NCI-H1092 treated with DMSO at 0.1 percent for 48 hours (cell line): ENCODE measurements at places on chromosomes 5 and 9.

DNA sequence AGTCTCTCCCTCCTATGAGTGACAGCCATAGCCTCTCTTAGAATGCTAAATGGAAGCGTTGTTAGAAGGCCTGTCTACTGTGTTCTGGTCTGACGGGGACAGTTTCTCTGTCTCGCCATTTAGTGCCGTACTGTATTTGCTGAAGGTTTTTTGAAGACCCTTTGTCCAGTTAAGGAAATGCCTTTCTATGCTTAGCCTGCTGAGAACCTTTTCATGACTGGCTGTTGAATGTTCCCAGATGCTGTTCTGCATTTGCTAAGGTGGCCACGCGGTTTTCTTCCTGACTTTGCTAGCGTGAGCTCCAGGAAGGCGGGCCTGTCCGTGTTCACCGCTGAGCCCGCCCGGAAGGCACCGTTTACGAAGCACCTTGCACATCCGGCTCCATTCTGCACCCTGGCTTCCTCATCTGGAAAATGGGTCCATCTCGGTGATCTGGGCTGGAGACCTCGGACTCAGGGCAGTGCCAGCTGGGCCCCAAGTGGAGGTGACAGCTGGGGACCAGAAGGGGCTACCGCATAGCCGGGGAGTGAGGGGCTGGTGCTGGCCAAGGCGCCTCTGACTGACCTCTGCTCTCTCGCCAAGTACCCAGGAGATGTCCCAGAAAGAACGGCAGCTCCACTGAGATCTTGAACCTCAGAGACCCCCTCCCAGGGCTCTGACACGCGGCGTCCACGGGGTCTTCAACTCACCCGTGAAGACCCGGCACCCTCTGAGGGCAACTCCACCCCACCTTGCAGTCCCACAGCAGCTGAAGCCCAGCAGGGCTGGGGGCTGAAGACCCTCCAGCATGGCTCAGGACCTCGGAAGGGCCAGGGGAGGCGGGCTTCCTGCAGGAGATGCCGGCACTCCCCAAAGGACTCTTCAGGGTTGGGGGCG lies 52.5 kb upstream of the NKD2 start:
- DNase-seq, result no peak

GRCh38 chr5:45694971-45695803 lies 993 bp downstream of the HCN1 start:
- no peak for DNase-seq

DNA sequence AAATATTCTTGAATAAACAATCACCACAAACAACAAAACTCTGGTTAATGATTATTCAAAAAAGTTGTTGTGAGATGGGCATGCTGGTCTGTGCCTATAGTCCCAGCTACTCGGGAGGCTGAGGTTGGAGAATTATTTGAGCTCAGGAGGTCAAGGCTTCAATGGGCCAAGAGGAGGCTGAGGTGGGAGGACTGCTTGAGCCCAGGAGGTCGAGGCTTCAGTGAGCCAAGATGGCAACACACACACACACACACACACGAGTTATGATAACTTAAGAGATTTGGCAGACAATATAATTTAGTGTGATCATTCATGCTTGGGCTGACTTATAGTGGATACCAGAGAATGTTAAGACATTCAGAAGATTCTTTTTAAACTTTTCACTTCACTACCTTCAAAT lies 14.9 kb downstream of the LYSMD3 start:
- no peak for DNase-seq

- DNase-seq, result no peak
These were observed 120.4 kb upstream of the FST start for GRCh38 chr5:53359916-53360517.

GRCh38 chr9:118455788-118456187 lies 751.6 kb downstream of the TLR4 start:
- peak; percentile 8 for DNase-seq
